Left renal cortex interstitium (tissue), 4 donors: ENCODE measurements at places on chromosomes 7 and 10.

DNA sequence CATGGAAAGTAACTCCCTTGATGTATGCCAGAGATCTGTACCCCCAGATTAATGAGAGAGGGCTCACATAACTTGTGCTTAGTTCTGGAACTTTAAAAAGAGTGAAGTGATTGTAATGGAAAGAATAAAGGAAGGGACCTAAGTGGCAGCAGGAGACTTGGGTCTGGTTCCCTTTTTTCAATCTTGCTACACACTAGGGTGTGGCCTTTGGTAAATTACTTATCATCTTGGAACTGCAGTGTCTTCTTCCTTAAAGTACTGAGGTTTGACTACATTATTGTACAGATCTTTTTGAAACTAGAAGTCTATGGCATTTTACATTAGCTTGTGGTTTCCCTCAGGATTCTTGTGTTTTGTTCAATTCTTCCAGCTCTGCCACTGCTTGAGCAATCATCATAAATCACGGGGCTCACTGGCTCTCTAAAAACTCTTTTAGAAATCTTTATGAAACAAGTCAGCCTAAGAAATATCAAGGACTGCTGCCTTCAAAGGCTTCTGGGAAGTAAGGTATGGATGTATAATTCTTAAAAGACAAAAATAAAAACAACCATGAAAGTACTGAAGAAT lies 22.5 kb upstream of the CHRM2 start:
- no peak for DNase-seq

DNA sequence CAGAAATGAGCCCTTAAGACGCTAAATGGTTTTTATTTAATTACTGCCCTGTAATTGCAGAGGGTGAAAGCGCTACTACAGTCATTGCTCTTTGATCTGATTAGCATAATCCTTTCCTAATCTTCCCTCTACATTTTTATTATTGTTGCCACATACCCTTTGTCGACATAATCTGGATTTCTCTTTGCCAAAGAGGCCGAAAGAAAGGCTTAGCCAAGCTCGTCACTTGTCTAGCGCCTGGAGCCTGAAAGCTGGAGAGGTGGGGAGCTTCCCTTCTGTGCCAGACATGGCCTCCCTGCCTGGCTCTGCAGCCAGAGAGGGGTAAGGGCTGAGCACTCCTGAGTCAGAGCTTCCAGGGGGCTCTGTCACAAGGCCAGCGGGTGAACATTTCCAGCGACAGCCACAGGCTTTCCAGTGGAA lies 145.9 kb downstream of the PRKAG2 start:
- no peak for DNase-seq

DNA sequence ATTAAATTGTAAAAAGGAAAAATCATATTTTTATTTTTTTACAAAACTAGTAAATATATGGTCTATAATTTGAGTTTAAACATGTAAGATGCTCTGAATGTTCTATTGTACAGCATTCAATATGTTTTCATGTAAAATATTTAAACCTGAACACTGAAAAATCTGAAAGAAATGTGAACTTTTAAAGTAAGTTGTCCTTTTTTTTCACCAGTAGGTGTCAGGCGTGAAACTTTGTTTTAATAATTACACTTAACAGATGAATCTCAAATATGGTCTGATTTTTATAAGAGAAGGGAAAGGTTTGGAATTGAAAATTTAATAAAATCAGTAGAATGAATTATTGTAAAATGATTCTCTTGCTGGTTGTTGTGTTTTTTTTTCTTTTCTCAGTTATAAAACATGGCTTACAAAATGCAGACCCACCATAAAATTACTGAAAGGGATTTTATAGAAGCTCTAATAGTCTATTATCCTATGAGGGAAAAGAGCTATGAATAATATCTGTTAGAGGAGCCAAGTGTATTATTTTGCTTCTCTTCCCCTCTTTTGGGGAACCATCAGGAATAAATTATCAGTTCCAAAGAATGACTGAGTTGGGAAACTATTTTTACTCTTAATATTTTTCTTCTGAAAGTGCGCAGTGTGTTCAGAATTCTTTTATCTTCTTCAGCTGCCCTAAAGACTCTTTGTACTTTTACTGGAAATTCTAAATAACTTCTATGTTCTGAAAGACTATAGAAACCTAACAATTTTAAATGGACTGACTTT lies 217.7 kb upstream of the FZD1 start:
- DNase-seq = no peak

- no peak for DNase-seq
These were observed 4.4 kb downstream of the EVX1 start for GRCh38 chr7:27247000-27247399.

DNA sequence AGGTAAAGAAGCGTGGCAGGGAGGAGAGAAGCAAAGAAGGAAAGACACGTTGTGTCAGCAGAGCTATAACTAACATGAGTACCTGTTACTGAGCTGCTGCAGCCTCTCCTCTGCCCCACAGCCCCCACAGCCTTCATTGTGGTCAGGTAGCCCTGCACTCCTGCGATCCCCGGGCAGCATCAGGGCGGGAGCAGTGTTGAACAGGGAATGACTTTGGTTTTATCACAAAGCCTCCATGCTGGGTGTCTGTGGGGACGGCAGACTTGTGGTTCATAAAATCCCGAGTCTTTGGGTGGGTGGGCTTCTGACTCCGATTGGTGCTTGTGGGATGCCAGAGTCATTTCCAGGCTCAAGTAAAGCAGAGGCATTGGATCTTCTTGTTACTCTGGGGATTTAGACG lies 14.8 kb upstream of the PRKAG2 start:
- DNase-seq = no peak

- DNase-seq = no peak
These were observed 291.6 kb upstream of the PPP2R2D start for GRCh38 chr10:131609176-131609575.

DNA sequence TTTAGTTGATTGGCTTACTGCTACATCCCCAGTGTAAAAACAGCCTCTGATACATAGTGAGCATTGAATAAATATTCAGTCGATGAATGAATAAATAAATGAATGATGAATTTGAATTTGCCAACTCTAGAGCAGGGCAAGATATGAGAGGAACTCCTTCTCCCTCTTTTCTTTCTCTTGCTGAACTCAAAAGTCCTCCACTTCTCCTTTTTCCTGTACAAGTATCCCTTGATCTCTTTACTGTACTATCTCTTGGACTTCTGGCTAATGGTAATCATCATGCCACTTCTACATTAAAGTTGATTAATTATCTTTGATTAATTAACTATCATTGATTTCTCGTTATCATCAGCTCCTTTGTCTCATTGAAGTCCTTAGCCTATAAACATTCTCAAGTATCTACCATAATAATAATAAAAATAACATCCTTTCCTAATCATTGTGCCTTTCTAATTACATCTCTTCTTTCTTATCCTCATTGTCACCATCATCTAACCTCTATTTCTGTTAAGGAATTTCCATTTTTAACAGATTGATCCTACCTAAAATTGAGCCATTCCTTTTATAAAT lies 10.6 kb downstream of the CPED1 start:
- DNase-seq = no peak

- no peak for DNase-seq
These were observed 18.8 kb upstream of the SEPHS1 start for GRCh38 chr10:13366891-13367290.

GRCh38 chr10:46308666-46309450 lies 22.1 kb downstream of the ANTXRL start:
- no peak for DNase-seq

GRCh38 chr7:3825491-3825890 lies 524.4 kb downstream of the SDK1 start:
- DNase-seq = no peak

- DNase-seq = no peak
These were observed 23.3 kb downstream of the AP5Z1 start for GRCh38 chr7:4798706-4799235.

- no peak for DNase-seq
These were observed 32.2 kb downstream of the MYL10 start for GRCh38 chr7:101596898-101597297.

DNA sequence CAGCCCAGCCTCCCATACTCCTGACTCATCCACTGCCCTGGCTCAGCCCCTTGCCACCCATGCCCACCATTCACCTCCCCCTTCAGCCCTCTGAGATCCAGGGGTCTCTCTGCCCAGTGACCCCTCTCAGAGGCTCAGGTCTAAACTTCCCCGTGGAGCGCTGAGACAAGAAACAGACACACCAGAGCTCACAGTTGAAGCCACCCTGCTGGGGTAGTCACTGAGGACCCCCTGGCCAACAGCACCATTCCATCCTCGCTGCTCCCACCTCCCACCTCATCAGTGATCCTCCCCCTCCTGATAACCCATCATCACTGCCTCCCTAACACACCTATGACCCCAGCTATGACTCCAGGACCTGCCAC lies 100.7 kb downstream of the GRID1 start:
- DNase-seq = no peak

DNA sequence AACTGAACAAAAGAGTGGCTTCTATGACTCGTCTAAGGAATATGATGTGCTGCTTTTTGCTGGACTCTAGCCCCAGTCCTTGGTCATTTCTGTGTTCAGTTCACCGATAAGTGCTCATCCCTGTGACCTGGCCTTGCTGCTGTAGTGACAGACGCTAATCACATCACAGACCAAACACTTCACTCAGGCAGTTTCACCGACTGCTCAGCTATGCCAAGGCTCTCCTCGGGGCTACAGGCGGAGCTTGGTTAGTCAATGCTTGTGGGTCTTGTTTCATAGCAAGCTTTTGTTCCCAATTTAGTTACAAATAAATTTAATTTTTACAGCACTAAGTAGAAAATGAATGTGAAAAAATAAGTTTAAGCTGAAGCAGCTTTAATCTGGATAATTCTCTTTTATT lies 190.8 kb upstream of the PRKCQ start:
- DNase-seq = no peak

DNA sequence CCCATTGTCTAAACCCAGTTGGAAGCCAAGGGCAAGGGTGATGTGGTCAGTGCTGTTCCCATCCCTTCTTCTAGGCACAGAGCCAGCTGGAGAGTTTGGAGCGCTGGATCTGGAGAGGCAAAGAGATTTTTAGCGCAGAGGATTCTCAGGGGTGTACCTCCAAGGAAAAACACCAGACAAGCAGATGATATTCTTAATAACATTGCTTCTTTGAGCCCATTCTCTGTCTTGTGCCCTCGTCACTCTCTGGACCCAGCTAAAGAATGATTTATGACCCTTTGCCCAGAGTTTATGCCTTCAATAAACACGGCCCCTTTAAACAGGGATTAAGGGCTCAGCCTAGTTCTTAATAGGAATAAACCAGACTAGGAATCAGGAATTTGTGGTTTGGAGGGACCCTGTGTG lies 4.7 kb upstream of the HIP1 start:
- DNase-seq = no peak

DNA sequence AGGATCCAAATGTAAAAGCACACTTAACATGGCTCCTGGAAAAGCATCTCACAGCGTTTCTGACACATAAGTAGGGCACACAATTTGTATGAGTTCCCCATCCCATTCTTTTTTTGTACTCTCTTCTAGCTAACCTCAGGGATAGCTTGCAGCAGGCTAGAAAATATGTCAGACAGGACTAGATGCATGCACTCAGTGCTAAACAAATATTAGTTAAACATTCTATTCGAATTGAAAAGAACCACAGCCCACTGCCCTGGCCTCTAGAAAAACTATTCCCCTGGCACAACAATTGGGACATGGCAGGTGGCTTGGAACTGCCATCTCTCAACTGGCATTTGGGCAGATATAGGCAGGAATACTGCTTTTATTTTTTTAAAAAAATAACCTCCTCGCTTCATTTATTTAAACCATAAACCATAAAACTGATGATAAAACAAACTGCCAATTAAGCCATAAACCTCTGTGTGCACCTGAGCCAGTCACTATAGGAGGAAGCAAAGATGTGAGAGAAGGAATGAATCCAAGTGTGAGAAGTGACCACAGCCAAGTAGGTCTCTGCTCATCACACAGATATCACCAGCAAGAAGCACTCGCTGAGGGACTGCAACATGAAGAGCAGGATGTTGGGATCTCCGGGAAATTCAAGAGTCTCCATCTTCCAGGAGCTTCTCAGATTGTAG lies 394.1 kb downstream of the NEBL start:
- DNase-seq = no peak

DNA sequence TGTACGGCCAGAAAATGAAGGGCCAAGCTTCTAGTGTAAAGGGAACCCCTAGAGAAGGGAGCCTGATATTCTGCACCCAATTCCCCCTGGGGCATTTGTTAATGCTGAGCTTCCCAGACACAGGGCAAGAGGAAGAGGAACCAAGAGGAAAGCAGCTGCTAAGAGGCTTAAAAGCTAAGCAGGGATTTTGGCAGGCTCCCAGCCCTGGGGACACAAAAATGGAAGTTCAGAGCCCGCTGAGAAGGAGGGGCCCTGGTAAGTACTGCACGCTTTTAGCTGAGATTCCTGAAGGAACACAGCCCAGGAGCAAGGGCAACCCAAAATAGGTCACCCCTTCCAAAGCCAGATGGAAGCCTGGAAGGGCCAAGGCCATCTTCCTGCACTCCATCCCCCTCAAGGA lies 387.3 kb upstream of the MGMT start:
- DNase-seq = no peak

DNA sequence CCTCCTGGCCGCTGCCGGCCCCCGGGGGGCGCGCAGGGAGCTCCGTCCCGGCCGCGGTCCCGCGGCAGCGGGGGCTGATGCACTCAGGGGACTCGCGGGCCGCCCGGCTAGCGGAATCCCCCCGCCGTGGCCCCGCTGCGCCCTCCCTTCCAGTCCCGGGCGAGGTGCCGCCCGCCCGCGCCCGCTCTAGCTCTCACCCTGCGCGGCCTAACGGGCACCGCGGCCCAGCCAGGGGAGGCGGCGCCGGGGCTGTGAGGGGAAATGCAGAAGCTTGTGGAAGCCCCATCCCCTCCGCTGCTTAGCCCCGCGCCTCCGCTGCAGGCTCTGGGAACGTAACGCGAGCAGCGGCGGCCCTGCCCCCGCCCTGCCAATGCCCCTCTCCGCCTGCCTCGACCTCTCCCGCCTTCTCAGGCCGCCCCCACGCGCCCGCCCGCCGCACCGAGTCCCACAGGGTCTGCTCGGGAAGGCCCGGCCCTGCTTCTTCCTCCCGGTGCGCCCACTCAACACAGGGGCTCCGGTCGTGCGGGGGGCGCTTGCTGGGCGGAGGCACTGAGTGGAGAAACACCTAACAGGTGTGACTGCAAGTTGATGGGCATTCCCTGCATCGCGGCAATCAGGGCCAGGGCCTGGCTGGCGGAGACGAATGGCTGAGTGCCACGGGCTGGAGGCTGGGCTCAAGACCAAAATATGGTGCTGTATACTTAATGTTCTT lies 384 bp upstream of the TMEM229A start:
- DNase-seq = no peak

DNA sequence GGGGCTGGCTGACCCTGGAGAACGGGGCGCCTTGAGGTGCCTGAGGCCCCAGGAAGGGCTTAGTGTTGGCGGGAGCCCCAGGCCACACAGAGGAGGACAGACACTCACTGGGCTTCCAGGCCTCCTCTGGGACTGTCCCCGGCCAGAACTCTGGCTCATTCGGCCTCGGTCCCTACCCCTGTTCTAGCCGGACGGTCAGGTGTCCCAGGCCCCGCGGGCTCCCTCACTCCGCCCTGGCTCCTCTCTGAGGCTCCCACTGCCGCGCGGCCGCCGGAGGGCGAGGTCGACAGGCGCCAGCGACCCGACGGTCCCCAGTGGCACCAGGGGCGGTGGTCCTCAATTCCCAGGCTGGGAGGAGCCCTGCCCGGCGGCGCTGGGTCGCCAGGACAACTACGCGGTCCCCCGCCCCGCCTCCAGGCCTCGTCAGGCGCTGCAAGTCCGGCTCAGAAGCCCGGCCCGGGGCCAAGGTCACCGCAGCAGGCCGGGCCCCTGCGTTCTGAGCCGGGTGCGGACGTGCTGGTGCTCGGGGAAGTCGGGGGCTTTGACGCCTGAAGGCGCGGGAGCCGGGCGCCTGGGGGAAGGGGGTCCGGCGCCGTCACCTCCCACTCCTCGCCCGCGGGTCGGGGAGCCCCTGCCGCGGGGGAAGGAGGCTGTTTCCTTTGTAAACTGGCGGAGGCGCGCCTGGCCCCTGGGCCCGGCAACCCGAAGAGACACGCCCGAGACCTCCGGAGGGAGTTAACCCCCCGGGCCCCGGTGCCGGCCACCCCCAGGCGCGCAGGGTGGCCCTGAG lies 1.1 kb upstream of the PWWP2B start:
- no peak for DNase-seq
